Cardiac muscle cell (in vitro differentiated cells and primary cell): ENCODE measurements at places on chromosomes 1 and 21. TPM values are rescaled to one million over a fixed set of nuclear protein-coding genes. Genes with fewer than 3 reads are reported as not detected.

Gene FMO2
- not detected in 2 replicates for total RNA-seq

Gene NRIP1
- total RNA-seq = 10.1 and 16.8 TPM in 2 replicates

DNA sequence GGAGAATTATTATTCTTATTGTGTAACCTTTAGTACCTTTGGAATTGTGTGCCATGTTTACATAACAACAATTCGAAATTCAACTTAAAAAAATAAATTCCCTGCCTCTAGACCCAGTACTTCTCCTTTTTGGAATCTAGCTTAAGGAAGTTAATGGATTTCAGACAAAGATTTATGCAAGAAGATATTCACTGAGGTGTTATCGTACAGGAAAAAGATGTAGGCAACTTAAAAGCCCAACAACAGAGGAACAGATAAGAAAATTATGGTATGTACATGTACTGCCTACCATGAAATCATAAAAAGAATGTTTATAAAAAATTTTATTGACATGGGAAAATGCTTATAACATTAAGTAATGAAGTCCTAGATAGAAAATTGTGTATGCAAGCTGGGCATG, 18.2 kb upstream of the STMN1 start:
- no peaks in the 10 kb centered on the region for H3K36me3 ChIP-seq
- no peak overlapping the region for H3K4me3 ChIP-seq
- no peak for DNase-seq
- no peak overlapping the region for H3K27ac ChIP-seq
- no peaks in the 10 kb centered on the region for H3K27me3 ChIP-seq

DNA sequence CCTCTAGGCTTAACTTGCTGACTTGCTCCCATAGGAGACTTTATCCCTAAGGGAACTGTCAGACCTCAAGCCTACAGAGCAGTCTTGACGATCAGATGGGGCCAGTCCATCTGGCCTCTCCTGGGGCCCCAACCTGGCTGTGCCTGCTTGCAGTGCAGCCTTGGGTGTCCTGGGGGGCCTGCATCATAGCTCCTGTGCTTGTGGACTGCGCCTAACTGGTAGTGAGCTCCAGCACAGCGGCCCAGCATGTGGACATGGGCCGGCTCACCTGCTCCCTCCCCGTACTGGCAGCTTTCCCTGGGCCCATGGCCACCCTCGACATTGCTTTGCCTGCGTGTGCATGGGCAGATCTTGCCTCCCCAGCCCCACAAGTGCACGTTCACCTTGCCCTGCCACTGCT, 76.1 kb downstream of the INTS7 start:
- no peaks in the 10 kb centered on the region for H3K36me3 ChIP-seq
- no peaks in the 10 kb centered on the region for H3K4me1 ChIP-seq
- H3K4me3 ChIP-seq = no peak overlapping the region
- H3K27ac ChIP-seq = no peak overlapping the region

DNA sequence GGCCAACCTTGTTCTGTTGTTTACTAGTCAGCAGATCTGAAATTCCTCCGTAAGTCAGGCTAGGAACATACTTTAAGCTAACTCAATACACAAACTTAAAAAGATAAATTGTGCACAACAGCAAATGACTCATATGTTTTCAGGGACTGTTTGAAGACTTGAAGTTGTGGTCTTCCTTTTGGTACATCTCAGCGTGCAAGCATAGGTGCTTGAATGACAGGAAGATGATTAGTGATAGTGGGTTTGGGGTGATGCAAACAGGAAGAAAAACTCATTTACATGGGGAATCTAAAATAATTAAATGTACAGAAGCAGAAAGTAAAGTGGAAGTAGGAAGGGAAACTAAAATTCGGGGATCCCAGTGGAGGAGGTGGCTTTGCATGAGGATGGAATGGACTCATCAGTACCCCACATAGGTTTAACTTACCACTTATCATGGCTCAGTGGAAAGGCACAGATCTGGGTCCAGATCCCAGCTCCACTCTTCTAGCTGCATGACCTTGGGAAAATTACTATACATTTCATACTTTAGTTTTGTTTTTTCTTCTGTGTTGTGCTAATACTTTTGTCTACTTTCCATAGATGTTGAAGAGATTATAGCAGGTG, 122.3 kb downstream of the XCL2 start:
- H3K27me3 ChIP-seq = no peaks in the 10 kb centered on the region
- H3K36me3 ChIP-seq = no peaks in the 10 kb centered on the region
- no peak for DNase-seq
- H3K4me1 ChIP-seq = peaks cover 10% of the 10 kb centered on the region

GRCh38 chr1:22184892-22185612, 42.2 kb upstream of the WNT4 start:
- peak; percentile 58 for DNase-seq
- H3K27ac ChIP-seq = no peak overlapping the region
- peaks cover 10% of the 10 kb centered on the region for H3K27me3 ChIP-seq
- no peak overlapping the region for H3K4me3 ChIP-seq
- H3K36me3 ChIP-seq = no peaks in the 10 kb centered on the region

- H3K27ac ChIP-seq = no peak overlapping the region
- no peak for DNase-seq
- H3K36me3 ChIP-seq = no peaks in the 10 kb centered on the region
- H3K27me3 ChIP-seq = no peaks in the 10 kb centered on the region
- H3K4me3 ChIP-seq = no peak overlapping the region
- H3K4me1 ChIP-seq = peaks cover 16% of the 10 kb centered on the region
These were observed 122.9 kb downstream of the SPATA46 start for GRCh38 chr1:162253790-162254189.
